ENCODE measurements at places on chromosomes 3 and 15. TPM values are rescaled to one million over a fixed set of nuclear protein-coding genes. Genes with fewer than 3 reads are reported as not detected.

DNA sequence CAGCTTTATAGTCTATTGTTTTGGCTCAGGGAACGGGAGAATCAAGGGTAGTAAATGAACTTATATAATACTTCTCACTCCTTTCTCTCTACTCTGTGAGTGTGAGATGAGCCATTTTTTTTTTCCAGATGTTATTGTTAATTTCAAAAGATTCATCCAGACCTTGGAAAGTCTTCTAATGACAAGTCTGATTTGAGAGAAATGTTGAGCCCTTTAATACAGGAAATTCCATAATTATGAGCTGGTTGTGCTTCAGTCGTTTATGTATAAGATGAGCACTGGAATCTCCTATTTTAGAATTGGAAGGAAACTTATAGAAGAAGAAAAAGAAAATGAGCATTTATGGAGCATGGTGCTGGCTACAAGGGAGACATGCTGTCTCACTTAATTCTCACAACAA is 92.0 kb downstream of the FBN1 start:
- H3K27ac ChIP-seq, result no peak overlapping the region
- no peak for DNase-seq
- H3K27me3 ChIP-seq, result no peaks in the 10 kb centered on the region
- H3K36me3 ChIP-seq, result no peaks in the 10 kb centered on the region

GRCh38 chr15:40754574-40754882 is 526 bp downstream of the RMDN3 start:
- peak overlapping the region; percentile 84 for H3K27ac ChIP-seq
- H3K36me3 ChIP-seq, result no peaks in the 10 kb centered on the region
- peak; percentile 86 for DNase-seq
- no peaks in the 10 kb centered on the region for H3K27me3 ChIP-seq
- H3K4me1 ChIP-seq, result no peaks in the 10 kb centered on the region

- H3K27me3 ChIP-seq, result peaks cover 14% of the 10 kb centered on the region
- no peak overlapping the region for H3K4me3 ChIP-seq
- DNase-seq, result no peak
- H3K27ac ChIP-seq, result no peak overlapping the region
Measured at GRCh38 chr15:84081391-84082168, 154.0 kb upstream of the GOLGA6L4 start.

DNA sequence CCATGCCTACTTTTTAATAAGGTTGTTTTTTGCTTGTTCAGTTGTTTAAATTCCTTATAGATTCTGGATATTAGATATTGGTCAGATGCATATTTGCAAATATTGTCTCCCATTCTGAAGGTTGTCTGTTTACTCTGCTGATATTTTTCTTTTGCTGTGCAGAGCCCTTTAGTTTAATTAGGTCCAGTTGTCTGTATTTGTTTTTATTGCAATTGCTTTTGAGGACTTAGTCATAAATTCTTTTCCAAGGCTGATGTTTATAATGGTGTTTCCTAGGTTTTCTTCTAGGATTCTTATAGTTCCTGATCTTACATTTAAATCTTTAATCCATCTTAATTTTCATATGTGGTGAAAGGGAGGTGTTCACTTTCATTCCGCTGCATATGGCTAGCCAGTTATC is 77.4 kb downstream of the PTPRG start:
- no peak for DNase-seq
- peaks cover 5% of the 10 kb centered on the region for H3K4me1 ChIP-seq
- H3K36me3 ChIP-seq, result no peaks in the 10 kb centered on the region
- no peak overlapping the region for H3K27ac ChIP-seq

- no peak overlapping the region for H3K27ac ChIP-seq
- H3K4me3 ChIP-seq, result no peak overlapping the region
- H3K27me3 ChIP-seq, result no peaks in the 10 kb centered on the region
- no peak for DNase-seq
- H3K36me3 ChIP-seq, result no peaks in the 10 kb centered on the region
Measured at GRCh38 chr3:155323063-155323666, 29.7 kb upstream of the STRIT1 start.

DNA sequence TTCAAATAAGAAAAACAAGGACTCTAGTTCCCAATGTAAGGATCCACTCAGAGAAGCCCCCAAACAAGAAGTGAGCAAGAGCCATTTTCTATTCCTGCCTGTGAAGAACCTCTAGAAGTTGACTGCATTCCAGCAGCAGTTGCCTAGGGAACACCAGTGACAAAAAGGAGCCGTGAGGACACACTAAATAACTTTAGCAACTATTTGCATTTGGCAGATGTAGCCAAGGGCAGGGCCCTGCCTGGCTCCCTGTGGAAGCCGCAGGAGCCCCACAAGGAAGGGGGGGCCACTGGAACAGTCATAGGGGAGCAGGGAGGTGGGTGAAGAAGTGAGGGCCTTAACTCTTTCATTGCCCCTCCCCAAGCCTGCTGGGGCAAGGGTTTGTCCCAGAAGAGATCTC is 470.2 kb upstream of the PROK2 start:
- H3K4me1 ChIP-seq, result peaks cover 9% of the 10 kb centered on the region
- H3K4me3 ChIP-seq, result no peak overlapping the region
- DNase-seq, result no peak
- no peaks in the 10 kb centered on the region for H3K36me3 ChIP-seq

Gene PLCD1
- polyA plus RNA-seq, result 41.3 TPM

DNA sequence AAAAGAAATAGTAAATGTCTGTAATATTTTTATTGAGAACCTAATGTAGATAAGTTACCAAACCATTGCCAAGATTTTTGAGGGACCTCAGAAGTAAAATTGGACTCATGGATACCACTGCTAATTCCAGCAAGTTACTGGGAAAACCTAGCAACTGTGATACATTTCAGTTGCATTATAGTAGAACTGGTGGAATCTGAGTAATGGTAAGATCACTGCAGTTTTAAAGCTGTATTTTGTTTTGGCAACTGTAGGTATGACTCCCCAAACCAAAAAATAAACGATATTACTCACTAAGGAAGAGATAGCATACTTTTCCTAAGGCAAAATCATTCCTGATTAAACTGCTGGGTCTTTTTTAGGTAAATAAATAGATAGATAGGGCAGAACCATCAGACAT is 54.0 kb downstream of the ARMC8 start:
- H3K27ac ChIP-seq, result no peak overlapping the region
- H3K4me3 ChIP-seq, result no peak overlapping the region
- DNase-seq, result no peak
- no peaks in the 10 kb centered on the region for H3K27me3 ChIP-seq

GRCh38 chr3:144626835-144627234 is 655.2 kb downstream of the DIPK2A start:
- no peaks in the 10 kb centered on the region for H3K4me1 ChIP-seq
- H3K27me3 ChIP-seq, result no peaks in the 10 kb centered on the region
- H3K4me3 ChIP-seq, result no peak overlapping the region
- no peaks in the 10 kb centered on the region for H3K36me3 ChIP-seq
- no peak for DNase-seq

DNA sequence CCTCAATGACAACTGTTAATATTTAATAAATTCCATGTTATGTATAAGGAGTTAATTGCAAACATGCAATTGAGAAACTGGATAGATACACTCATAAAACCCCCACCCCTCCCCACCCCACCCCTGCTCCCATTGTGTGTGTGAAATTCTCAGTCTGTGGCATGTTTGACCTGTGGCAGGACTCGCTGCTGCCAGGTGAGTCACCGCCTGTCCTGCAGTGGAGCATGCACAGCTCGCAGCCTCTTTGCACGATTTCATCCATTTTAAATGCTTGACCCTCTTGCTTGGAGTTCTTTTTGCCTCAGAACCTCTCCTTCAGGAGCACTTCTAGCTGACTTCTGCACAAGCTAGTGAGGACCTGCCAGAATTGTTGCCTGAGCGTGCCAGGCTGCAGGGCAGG is 5.3 kb upstream of the APEH start:
- no peaks in the 10 kb centered on the region for H3K36me3 ChIP-seq
- H3K4me1 ChIP-seq, result no peaks in the 10 kb centered on the region
- no peak overlapping the region for H3K27ac ChIP-seq

GRCh38 chr15:74950078-74950908 is 6.3 kb downstream of the RPP25 start:
- H3K4me3 ChIP-seq, result no peak overlapping the region
- peaks cover 14% of the 10 kb centered on the region for H3K4me1 ChIP-seq
- peaks cover 4% of the 10 kb centered on the region for H3K27me3 ChIP-seq
- H3K27ac ChIP-seq, result no peak overlapping the region
- DNase-seq, result peak; percentile 82
- no peaks in the 10 kb centered on the region for H3K36me3 ChIP-seq

Gene GPX1
- 127 TPM for polyA plus RNA-seq

GRCh38 chr3:176994891-176995781 is 202.1 kb downstream of the TBL1XR1 start:
- H3K4me3 ChIP-seq, result no peak overlapping the region
- no peak overlapping the region for H3K27ac ChIP-seq
- H3K27me3 ChIP-seq, result no peaks in the 10 kb centered on the region
- H3K36me3 ChIP-seq, result no peaks in the 10 kb centered on the region
- no peaks in the 10 kb centered on the region for H3K4me1 ChIP-seq

GRCh38 chr3:101518421-101518871 is 5.4 kb upstream of the SENP7 start:
- H3K4me3 ChIP-seq, result no peak overlapping the region
- no peak for DNase-seq
- H3K27me3 ChIP-seq, result peaks cover 8% of the 10 kb centered on the region
- no peaks in the 10 kb centered on the region for H3K36me3 ChIP-seq
- peaks cover 16% of the 10 kb centered on the region for H3K4me1 ChIP-seq
- H3K27ac ChIP-seq, result no peak overlapping the region

Gene LDHAL6B
- polyA plus RNA-seq, result 0.17 TPM

Gene ATP8B4
- 2.1 TPM for polyA plus RNA-seq

DNA sequence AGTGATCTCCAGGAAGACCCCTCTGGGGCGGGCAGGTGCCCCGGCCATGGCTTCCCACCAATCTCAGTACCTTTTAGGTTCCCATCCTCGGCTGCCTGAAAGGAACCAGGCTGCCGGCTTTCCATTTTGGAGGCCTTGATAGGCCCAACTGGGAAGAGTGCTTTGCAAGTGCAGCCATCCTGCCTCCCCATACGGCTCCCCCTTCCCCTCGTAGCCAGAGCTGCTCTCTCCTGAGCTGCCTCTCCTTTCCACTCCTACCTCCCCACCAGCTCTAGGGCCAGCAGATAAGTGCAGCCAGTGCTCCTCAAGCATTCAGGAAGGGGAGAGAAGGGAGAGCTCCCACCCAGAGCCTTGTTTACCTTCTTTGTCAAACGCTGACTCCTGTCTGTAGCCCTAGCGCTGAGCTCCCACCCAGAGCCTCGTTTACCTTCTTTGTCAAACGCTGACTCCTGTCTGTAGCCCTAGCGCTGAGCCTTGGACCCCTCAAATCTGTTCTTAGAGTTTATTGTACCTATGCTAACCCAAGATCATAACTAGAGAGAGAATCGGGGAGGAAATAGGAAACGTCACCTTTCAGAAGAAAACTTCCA is 133.0 kb downstream of the LRRK1 start:
- H3K4me1 ChIP-seq, result peaks cover 4% of the 10 kb centered on the region
- H3K4me3 ChIP-seq, result no peak overlapping the region
- H3K27ac ChIP-seq, result no peak overlapping the region
- peaks cover 92% of the 10 kb centered on the region for H3K36me3 ChIP-seq

- H3K4me1 ChIP-seq, result peaks cover 9% of the 10 kb centered on the region
- no peaks in the 10 kb centered on the region for H3K27me3 ChIP-seq
- peak overlapping the region; percentile 24 for H3K4me3 ChIP-seq
- no peak for DNase-seq
- peak overlapping the region; percentile 79 for H3K27ac ChIP-seq
Measured at GRCh38 chr3:141686466-141687291, 51.4 kb upstream of the RNF7 start.

DNA sequence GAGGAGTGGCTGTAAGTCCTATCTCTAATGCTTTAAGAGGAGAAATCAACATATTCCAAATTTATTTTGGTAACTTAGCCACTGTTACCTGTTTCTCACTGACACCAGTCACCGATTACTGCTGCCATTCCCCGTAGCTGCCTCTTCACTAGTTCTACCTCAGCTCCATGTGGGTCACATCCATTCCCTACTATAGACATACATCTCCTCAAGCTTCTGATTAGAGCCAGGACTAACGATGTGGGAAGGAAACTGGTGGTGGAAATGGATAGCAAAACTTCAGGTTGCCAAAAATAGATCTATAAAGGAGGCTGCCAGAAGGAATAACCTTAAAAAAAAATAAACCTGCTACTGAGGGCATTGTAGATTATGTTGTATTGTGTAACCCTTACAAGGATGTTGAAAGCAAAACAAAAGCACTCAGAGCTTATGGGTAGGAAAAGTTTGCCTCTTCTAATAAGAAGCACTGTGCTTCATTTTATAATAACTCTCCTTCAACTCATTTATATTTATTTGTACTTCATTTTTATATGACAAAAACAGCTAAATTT is 56.0 kb downstream of the KAT2B start:
- H3K4me1 ChIP-seq, result no peaks in the 10 kb centered on the region
- H3K4me3 ChIP-seq, result no peak overlapping the region
- DNase-seq, result no peak
- H3K27ac ChIP-seq, result no peak overlapping the region
- no peaks in the 10 kb centered on the region for H3K27me3 ChIP-seq

DNA sequence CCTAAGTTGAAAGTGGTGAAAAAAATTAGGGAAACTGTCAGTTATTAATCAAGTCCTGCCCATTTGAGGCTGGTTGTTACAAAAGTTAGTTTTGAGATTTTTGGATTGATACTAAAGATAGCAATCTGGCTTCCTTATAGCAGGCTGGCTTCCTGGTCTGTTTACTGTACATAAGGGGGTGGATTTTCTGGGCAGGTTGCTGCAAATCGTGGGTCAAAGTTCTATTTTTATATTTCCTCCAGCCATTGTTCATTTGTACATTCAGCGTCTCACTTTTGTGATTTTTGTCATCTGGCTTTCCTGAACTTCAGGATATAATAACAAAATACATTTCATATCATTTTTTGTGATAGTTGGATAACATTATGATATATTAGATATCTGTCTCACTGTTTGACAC is 49.5 kb downstream of the CLDN1 start:
- DNase-seq, result no peak
- no peaks in the 10 kb centered on the region for H3K36me3 ChIP-seq
- H3K27me3 ChIP-seq, result no peaks in the 10 kb centered on the region
- no peaks in the 10 kb centered on the region for H3K4me1 ChIP-seq
- H3K4me3 ChIP-seq, result no peak overlapping the region
- H3K27ac ChIP-seq, result no peak overlapping the region

GRCh38 chr15:38650936-38651327 is 86.3 kb upstream of the RASGRP1 start:
- no peaks in the 10 kb centered on the region for H3K27me3 ChIP-seq
- H3K36me3 ChIP-seq, result no peaks in the 10 kb centered on the region
- no peak overlapping the region for H3K4me3 ChIP-seq
- H3K27ac ChIP-seq, result no peak overlapping the region

Gene LEO1
- 34.3 TPM for polyA plus RNA-seq

Data from left lung (tissue), 14 donors.